ENCODE measurements at places on chromosomes 5 and 9.

GRCh38 chr9:21402386-21403251, 6.3 kb upstream of the IFNA8 start:
- DNase-seq = peak; percentile 38

- DNase-seq = peak; percentile 45
Observed at GRCh38 chr5:52743970-52744369, 43.7 kb upstream of the ITGA1 start.

DNA sequence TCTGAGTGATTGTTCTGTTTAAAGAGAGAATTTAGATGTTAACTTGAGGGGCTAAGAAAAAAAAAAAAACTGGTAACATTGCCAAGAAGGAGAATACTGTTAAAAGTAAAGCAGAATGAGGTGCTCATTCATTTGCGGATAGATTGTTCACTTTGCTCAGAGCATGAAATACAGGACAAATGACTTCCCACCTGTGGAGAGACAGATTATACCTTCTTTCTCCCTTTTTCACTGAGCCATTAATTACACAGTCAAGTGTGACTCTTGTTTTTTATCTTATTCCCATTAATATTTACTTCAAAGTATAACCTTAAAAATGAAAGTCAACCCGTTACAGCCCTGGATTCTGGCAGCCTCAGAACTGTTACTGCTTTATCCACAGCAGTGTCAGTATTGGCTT, 264.5 kb downstream of the TAF11L14 start:
- DNase-seq = no peak

DNA sequence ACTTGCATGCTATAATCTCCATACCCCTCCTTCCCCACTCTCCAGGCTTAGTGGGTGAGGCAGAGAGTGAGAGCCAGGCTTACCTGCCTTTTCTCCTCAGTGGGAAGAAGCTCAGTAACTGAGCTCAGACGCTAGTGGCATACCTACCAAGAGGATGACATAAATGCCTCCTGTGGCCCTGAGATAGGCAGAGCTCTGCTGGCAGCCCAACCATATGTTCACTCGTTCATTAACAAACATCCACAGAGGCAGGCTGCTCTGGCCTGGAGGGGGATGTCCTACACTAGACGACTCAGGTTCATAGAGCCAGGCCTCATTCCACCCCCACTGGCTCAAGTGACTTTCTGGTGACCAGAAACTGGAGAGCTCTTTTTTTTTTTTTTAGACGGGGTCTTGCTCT, 81.3 kb downstream of the THBS4 start:
- DNase-seq = no peak

- DNase-seq = no peak
Observed at GRCh38 chr5:9927521-9927997, 297.4 kb upstream of the TAS2R1 start.

DNA sequence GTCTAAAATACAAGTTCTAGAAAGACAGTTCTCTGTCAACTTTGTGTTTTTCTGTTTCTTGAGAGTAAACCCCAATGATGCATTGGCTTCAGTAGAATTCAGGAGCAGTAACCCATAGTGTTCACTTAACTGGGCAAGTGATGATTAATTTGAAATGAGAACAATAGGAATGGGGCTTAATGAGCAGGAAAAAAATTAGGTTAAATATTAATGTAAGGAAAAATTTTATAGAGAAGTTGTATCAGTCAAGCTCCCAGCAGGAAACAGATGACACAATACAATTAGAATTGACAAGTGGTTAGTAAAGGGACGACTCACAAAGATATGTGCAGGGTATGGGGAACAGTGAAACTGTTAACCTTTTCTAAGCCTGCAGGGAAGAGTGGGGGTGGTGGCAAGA, 38.2 kb downstream of the ENTREP1 start:
- DNase-seq = no peak

DNA sequence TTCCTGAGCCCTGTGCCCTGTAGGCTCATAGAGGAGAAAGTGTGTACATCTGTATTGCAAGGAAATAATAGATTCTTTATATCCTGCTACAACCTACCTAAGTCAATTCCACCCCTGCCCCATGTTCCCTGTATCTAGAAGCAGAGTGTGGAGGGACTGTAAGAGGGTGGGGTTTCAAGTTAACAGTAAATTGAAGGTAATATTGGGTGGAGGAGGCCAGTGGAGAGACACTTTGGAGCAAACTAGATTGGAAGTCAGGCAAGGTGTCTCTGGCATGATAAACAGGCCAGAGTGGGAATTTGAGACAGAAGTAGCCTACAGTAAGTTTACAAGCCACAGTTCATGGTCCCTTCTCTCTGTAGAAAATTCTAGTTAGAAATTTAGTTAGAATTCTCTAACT, 2.3 kb upstream of the HEMGN start:
- no peak for DNase-seq

- peak; percentile 24 for DNase-seq
Observed at GRCh38 chr5:6708814-6709213, 4.4 kb upstream of the TENT4A start.

DNA sequence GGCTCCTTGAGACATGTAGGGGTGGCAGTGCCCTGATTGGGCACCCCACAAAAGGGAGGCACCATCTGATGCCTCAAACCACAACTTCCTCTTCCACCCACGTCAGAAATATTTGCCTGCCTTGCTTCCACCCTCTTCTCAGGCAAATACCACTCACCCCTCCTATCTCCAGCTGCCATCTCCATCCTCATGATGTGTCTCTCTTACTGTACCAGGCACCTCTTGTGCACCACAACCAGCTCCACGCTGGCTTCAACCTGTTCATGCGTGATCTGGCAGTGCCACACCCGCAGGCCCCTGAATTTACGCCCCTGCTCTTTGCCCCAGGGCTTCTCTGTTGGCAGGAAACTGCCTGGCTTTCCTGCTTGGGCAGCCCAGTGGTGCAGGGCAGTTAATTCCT, 87.8 kb upstream of the HSPA9 start:
- DNase-seq = no peak

DNA sequence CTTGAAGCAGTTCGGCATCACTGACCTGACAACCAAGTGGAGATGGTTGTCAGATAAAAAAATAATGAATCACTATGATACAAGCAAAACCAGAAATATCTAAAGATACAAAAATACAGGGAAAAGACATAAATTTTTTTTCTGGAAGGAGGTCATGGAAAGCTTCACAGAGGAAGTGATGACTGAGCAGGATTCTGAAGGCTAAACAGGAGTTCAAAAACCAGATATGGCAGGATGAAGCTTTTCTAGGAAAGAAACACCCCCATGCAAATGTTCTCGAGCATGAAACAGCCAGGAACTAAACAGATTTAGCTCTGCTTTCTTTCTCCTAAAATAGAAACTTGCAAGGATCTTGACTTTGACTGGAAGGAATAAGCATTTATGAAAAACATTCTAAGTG, 60.7 kb upstream of the IFNE start:
- no peak for DNase-seq

DNA sequence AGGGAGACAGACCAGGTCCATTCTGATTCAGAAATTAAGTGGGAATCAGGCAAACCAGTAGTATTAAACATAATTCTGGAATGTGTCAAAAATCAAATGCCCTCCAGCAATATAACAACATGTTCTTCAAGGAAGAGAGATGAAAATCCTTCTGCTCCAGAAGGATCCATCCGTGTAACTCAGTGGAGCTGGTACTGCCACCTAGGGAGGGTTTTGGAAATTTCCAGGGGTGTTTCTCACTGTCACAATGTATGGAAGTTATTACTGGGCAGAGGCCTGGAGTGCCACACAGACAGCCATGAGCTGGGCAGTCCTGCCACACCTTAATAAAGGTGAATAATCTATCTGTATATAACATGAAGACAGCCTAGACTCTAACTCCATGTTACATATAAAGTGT, 87.5 kb downstream of the TTLL11 start:
- DNase-seq = no peak

DNA sequence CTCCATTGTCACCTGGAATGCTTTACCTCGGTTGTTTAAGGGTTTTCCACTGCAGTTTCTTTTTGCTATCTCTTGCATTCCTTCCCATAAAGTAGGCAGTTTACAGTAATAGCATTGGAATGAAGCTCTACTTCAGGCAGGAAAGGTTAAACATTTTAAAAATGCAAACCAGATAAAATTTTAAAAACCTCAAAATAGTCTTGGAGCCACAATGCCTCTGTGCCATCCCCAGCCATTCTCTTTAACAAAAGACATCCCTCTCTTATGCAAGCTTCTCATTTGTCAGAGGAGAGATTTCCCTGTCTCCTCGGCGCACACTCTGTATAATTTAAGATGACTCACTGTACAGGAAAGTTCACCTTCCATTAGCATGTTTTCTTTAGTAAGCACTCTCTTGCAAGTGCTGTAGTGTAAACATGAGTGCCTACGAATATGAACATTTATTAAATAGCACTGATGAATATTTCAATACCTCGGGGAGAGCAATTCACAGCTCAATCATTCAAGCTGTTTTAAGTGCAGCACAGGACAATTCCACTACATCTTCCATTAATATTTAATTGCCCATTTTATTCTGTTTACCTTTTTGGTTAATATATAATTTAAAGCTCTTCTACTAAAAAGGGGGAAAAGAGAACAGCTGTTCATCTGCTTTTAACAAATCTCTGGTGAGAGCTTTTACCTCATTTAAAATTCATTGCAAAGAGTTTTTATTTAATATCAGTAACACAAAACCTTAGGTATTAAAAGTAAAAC, 343.6 kb downstream of the SPATA31D1 start:
- no peak for DNase-seq

DNA sequence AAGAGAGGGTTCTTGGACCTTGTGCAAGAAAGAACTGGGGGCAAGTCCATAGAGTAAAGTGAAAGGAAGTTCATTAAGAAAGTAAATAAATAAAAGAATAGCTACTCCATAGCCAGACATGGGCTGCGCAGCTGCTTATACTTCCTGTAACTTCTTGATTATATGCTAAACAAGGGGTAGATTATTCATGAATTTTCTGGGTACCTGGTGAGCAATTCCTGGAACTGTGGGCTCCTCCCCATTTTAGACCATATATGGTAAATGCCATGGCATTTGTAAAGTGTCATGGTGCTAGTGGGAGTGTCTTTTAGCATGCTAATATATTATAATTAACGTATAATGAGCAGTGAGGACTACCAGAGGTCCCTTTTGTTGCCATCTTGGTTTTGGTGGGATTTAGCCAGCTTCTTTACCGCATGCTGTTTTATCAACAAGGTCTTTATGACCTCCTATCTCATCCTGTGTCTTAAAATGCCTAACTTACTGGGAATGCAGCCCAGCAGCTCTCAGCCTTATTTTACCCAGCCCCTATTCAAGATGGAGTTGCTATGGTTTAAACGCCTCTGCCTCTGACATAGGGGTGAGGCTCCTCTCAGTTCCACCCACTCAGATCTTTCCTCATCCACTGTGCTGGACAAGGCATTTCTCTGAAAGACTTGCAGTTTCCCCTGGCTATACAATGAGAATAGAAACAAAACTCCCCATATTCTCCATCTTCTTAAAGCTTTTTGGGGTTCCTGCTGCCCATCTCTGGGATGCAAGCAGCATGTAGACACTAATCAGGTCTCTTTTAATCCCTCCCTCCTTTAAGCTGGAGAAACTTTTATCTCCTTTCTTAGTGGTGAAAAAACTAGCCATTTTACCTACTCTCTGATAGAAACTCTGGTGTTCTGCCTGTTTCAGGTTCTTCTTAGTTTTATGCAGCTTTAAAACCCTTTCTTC, 91.2 kb downstream of the ARRDC3 start:
- no peak for DNase-seq

- DNase-seq = no peak
Observed at GRCh38 chr9:26346942-26347477, 545.6 kb downstream of the CAAP1 start.

DNA sequence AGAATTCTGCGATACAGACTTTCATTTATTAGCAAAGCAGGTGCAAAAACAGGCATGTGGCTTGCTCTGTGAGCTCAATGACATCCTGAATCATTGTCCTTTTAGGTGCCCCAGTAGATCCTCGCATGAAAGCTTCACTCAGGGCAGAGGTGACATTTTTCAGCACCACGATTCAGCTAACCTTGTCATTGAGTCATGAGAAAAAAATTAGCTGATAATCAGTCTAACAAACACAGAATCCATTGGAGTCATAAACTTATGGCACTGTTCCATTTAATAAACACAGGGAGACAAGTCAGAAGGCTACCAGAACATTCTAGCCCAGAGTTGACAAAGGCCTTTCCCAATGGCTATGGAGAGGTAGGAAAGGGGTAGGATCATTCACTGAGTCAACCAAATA, 104.8 kb upstream of the RAD23B start:
- no peak for DNase-seq

GRCh38 chr9:95581900-95582299, 65.1 kb upstream of the PTCH1 start:
- no peak for DNase-seq

DNA sequence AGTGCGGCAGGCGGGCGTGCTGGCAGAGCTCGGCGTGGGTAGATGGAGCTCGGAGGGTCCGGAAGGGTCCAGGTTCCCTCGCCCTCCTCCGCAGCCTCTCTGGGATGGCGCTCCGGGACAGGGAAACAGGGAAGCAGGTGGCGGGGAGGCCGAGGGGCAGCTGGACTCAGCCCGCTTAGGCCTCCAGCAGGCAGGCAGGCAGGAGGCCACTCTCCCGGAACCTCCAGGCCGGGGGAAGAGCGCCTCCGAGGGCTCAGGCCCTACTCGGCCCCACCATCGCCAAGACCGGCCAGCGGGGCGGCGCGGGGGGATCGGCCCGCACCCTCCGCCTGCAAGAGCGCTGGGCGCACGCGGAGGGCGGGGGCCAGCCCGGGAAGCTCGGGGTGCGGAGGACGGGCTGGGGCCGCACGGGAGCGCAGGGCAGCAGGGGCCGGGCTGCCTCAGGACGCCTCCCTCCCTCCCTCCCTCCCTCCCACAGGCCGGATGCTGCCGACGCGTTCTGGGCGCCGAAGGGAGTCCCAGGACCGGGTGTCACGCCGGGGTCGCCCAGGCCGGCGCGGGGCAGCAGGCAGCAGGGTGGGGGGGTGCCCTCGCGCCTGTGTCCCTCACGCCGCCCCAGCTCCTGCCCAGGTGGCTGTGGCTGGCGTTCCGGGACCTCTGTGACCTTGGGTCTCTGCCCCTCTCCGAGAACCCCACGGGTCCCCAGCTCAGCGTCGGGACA, 977 bp downstream of the MGAT4B start:
- DNase-seq = peak; percentile 53

- no peak for DNase-seq
Observed at GRCh38 chr5:104456122-104456521, 893.5 kb upstream of the NUDT12 start.

DNA sequence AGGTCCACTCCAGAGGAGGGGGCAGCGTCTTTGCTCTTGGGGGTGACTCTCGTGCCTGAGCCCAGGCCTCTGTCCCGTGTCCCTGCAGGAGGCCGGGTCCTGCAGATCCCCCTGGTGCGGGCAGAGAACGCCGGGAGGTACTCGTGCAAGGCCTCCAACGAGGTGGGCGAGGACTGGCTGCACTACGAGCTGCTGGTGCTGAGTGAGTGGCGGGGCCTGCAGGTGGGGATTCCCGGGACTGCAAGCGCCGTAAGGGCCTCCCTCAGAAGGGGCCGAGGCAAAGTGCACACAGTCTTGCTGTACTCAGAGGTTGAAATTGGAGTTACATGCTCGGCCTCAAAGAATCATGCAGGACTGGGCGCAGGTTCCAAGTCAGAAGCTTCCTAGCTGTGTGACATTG, 62.7 kb upstream of the ASS1 start:
- no peak for DNase-seq

GRCh38 chr9:26597542-26598149, 295.0 kb downstream of the CAAP1 start:
- no peak for DNase-seq
